ENCODE measurements at places on chromosomes 1 and 21.

DNA sequence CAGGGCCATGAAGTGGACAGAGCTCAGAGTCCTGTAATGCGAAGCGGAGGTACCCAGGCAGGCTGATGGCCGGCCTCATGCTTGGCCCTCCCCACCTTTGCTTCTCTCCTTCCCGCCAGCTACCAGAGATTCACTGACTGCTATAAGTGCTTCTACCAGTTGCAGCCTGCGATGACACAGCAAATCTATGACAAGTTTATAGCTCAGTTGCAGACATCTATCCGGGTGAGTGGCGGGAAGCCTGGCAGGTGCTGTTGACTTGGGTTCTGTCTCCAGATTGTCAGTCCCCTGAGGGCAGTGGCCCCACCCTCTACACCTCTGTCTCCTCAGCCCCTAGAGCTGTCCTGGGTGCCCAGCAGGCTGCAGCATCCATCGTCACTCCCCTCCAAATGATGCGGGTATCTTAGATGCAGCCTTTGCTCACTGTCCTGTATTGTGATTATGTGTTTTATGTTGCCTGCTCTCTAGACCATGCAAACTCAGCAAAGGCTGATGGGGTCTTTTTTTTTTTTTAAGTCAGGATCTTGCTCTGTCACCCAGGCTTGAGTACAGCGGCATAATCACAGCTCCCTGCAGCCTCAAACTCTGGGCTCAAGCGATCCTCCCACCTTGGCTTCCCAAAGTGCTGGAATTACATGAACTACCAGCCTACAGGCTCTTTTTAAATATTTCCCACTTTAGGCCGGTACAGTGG, 9.6 kb upstream of the BGLAP start:
- DNase-seq, result no peak

- no peak for DNase-seq
Measured at GRCh38 chr1:39440856-39441255, 50.6 kb upstream of the BMP8A start.

- no peak for DNase-seq
Measured at GRCh38 chr21:39097335-39097861, 85.9 kb downstream of the PSMG1 start.

GRCh38 chr21:34128124-34128523, 54.7 kb downstream of the MRPS6 start:
- no peak for DNase-seq

DNA sequence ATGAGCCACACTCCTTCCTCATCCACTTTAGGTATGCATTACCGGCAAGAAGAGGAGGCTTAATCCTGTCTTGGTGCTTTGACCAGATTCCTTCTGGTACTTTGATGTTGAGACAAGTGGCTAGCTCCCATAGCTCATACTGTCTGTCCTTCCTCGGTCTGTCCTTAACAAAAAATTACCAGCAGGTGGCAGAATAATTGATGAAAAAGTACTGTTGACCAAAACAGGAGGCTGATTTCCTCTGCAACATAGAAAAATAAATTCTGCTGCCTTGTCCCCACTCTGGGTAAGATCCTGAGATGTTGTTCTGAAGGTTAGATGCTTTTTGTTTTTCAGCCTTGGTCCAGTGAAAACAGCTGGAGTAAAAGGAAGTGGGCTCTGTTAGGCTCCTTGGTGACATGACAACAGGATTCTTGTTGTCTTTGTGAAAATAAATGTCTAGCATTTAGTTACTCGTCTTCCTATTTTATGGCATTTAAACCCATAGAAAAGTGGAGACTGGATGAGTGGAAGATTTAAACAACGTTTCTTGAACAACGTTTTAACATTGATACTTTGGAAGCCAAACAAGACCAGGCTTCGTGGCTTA, 11.2 kb upstream of the HJV start:
- no peak for DNase-seq

GRCh38 chr1:196527919-196528318, 80.3 kb downstream of the KCNT2 start:
- DNase-seq, result no peak

- DNase-seq, result no peak
Measured at GRCh38 chr21:38039841-38040240, 123.6 kb upstream of the KCNJ6 start.

DNA sequence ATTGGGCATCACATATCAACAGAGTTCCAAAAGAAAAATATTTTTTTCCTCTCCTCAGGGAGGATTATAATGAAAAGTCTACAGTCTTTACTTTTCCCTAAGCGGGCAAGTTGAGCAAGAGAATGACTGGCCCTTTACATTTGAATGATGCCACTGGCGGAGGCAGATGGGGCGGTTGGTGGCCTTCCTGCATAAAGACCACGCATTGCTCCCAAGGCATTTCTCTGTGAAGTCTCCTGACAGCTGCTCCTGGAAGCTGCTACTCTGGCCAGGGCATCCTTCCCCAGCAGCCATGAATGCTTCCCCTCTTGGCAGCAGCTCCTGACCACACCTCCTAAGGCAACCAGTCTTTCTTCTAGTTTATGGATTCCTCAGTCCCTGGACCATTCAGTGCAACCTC, 161.1 kb upstream of the RRP15 start:
- no peak for DNase-seq

GRCh38 chr1:61487801-61488200, 237.1 kb downstream of the TM2D1 start:
- no peak for DNase-seq

DNA sequence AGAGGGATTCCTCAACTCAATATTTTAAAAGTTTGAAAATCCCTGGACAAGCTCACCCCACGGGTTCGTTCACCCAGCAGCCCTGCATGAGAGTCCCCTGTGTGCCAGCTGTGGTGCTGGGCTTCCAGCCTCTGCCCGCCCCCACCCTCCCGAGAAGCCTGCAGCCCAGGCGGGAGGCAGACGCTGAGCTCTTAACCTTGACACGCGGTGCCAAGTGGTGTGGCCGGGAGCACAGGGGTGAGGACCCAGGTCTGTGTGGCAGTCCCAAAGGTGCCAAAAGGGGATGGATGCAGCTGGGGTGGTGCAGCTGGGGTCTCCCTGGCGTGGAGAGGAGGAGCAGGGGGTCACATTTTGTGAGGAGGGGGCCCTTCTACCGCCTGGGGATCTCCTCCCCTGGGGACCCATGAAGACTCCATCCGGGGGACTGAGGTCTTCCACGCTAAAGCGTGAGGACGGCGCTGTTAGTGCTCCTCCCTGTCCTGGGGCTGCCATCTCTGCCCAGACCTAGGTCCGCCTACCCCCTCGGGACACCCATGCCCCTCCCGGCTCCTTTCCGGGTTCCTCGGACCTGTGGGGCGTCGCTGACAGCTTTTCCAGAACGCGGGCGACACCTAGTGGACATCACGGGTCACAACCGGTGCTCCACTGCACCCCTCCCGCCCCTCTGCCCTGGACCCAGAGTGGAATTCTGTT, 12.9 kb downstream of the PLA2G2F start:
- DNase-seq, result peak; percentile 73

DNA sequence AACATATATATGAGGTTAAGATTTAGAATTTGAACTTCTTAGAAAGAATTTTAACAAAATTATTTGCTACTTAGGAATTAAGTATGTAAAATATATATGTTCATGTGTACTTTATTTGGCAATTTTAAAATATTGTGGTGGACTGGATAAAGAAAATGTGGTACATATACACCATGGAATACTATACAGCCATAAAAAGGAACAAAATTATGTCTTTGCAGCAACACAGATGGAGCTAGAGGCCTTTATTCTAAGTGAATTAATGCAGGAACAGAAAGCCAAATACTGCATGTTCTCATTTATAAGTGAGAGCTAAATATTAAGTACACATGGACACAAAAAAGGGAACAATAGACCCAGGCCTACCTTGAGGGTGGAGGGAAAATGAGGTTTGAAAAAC, 72.2 kb upstream of the FMN2 start:
- no peak for DNase-seq

DNA sequence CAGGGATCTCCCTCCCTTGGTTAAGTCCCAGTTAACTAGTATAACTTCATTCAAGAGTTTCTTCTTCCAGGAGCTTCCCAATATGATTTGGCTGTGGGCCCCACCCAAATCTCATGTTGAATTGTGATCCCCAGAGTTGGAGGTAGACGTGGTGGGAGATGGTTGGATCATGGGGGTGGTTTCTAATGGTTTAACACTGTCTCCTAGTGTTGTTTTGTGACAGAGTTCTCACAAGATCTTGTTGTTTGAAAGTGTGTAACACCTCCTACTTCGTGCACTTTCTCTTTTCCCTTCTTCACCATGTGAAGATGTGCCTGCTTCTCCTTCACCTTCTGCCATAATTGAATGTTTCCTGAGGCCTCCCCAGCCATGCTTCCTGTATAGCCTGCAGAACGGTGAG, 251.8 kb upstream of the FGGY start:
- DNase-seq, result no peak

DNA sequence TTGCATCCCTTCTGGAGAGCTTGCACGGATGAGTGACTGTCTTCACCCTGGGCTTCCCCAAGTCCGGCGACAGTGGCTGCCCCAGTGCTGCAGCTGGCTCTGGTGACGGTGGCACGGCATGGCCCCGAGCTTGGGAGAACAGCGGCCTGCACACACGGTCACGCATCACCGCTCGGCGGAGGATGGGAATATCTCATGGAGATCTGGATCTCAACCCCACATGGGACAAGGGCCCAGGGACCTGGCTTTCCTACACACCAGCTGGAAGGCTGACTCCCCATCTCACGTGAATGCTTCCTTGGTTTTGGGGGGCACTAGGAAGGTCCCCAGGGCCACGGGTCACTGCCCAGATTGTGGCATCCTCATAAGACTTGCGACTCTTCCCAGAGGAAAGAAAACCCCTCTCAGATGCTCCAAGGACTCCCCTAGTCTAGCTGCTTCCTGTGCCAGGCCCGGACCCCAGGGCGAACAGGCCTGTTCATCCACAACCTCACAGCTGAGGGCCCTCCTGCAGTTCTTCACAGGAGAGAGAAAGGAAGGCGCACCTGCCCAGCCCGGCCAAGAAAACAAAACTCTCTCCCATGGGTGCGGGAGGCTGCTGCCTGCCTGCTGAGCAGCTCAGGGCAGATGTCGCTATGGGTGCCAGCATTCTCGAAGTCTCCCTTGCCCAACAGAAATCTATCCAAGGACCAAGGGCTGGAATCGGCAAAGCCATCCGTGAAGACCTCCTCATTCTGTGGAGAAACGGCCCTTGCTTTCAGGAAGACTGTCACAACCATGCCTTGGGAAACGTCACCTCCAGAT, 9.9 kb downstream of the CFAP410 start:
- DNase-seq, result no peak
